Skin of body (tissue), 3 donors: ENCODE measurements at places on chromosomes 7 and 10. TPM values are rescaled to one million over a fixed set of nuclear protein-coding genes. Genes with fewer than 3 reads are reported as not detected.

The GAD2 gene
- total RNA-seq, result not detected

The SPDYE11 gene
- total RNA-seq, result 0.10 TPM

The CYP2W1 gene
- total RNA-seq, result 17.4 TPM

The SLC18A2 gene
- total RNA-seq, result 6.2 TPM

The ZNF503 gene
- 5.6 TPM for total RNA-seq

The SFTPA1 gene
- total RNA-seq, result not detected

The AP1S1 gene
- total RNA-seq, result 51.2 TPM

The ABCC2 gene
- 2.1 TPM for total RNA-seq

The CYP2C18 gene
- total RNA-seq, result 3.0 TPM

The CXCL12 gene
- 107 TPM for total RNA-seq

The CRYGN gene
- not detected for total RNA-seq

The LIPF gene
- total RNA-seq, result 0.10 TPM

The PPP1R9A gene
- 15.0 TPM for total RNA-seq
